ENCODE measurements at places on chromosomes 4 and X.

GRCh38 chr4:150096625-150097024 lies 18.4 kb downstream of the DCLK2 start:
- no peak for DNase-seq

- no peak for DNase-seq
Observed at GRCh38 chrX:134533952-134534351, 74.0 kb downstream of the HPRT1 start.

GRCh38 chr4:87391576-87392054 lies 627 bp upstream of the HSD17B11 start:
- no peak for DNase-seq

DNA sequence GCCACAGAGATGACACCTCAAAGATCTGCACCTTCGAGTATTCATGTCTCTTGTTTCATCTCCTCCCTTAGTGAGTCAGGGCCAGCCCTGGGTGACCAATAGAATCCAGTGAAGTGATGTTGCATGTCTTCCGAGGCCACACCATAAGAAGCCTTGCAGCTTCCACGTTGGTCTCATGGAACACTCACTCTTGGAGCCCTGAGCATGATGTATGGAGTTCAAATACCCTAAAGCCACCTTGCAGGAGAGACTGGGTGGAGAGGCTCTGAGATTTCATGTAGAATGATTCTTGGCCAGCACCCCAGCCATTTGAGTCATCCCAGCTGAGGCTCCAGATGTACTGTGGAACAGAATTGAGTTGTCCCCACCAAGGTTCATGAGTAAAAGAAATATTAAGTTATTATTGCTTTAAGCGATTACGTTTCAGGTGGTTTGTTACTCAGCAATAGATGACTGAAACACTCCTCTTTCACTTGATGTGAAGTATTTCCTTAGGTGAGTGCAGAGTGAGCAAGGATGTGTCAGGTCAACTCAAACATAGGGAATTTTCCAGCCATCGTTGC lies 5.0 kb upstream of the RP2 start:
- DNase-seq: no peak

GRCh38 chrX:140983730-140984129 lies 18.7 kb upstream of the SPANXB1 start:
- DNase-seq: no peak

- no peak for DNase-seq
Observed at GRCh38 chr4:150679765-150680343, 97.9 kb downstream of the MAB21L2 start.

DNA sequence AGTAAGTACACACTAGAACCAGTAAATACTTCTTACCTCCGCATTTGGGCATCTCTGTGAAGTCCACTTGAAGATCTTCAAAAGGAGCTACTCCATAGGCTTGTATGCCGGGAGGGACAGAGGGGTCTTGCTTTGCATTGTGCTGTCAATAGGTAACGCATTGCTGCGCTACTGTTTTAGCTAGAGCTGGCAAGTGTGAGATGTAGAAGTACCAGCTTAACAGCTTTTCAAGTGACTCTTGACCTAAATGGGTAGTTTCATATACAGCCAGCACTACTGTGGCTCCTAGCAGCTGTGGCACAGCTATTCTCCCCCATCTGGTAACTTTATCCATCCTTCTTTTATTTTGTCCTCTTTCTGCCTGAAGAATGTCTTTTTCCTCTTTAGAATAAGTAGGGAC lies 205.3 kb upstream of the KLF8 start:
- DNase-seq: no peak

DNA sequence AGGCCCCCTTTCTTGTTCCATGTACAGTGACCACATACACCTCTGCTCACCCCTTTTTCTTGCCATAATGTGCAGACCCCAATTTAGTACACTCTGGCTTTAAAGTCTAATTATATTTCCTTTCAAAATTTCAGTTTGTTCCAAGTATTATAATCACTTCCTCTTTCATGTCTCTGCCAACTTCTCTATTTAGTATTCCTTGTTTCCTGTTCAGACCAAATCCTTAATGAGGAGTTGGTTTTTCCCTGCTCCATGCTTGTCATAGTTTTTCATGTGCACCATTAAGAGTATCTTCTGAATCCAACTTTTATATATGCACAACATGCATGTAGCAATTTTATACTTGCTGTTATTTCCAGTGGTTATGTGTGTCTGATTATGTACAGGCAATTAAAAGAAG lies 32.3 kb downstream of the USP53 start:
- DNase-seq: no peak

- no peak for DNase-seq
Observed at GRCh38 chr4:124449881-124450280, 262.7 kb downstream of the ANKRD50 start.

Data from hypothalamus (tissue), 51 donors.